ENCODE measurements at places on chromosomes 5 and 9.

DNA sequence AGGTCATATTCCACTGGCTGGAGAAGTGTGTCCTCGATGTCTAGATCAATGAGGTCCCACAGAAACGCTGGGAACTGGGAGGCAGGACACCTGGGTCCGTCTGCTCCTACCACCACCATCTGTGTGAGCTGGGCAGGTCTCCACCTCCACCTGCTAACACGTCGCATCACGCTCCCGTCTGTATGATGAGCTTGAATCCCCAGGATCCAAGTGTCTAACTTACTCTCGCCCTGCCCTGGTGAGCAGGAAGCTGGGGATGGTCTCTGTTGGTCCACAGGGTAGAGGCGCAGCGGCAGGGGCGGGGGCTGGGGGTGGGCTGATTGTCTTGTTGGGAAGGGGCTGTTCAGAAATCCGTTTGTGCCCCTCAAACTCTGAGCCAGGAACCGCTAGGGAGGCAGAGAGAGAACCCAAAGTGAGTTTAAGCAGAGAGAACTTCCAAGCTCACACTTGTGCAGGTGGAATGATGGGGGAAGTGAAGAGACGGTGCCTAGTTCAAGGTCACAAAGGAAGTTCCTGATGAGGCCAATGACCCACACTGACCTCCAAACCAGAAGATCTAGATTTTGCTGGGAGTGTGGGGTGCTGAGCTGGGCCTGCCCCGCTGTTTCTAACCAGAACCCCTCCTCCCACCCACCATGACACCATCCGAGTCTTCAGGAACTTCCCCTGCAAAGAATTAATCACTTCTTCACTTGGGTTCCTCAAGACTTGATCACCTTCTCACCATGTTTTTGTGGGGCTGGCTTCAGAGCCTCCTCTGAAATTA lies 21.1 kb downstream of the ORM2 start:
- no peak for DNase-seq

- peak; percentile 91 for DNase-seq
Measured at GRCh38 chr5:177473443-177474001, at the start of gene DBN1. TSS of gene DBN1 (minus strand) at chr5:177473634. CDS start at chr5:177473521, 113 bp downstream.

- no peak for DNase-seq
Measured at GRCh38 chr5:68381909-68382308, 166.4 kb downstream of the PIK3R1 start.

- DNase-seq = no peak
Measured at GRCh38 chr5:95549030-95549429, 5.7 kb downstream of the SKIC3 start.

- no peak for DNase-seq
Measured at GRCh38 chr5:142982821-142983200, 212.6 kb downstream of the ARHGAP26 start.

DNA sequence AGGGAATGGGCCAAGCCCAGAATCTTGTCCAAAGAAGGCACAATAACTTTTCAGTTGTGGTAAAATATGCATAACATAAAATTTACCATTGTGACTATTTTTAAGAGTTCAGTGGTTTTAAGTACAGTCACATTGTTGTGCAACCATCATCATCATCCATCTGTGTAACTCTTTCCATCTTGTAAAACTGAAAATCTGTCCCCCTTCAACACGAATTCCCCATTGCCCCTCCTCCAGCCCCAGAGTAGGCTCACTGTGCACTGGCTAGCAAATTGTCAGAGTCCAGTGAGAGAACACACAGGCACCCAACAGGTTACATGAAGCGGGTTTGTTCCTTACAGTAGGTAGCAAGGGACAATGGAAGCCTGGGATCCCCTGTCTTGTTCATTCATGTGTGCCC lies 13.7 kb downstream of the BARX1 start:
- DNase-seq = no peak

DNA sequence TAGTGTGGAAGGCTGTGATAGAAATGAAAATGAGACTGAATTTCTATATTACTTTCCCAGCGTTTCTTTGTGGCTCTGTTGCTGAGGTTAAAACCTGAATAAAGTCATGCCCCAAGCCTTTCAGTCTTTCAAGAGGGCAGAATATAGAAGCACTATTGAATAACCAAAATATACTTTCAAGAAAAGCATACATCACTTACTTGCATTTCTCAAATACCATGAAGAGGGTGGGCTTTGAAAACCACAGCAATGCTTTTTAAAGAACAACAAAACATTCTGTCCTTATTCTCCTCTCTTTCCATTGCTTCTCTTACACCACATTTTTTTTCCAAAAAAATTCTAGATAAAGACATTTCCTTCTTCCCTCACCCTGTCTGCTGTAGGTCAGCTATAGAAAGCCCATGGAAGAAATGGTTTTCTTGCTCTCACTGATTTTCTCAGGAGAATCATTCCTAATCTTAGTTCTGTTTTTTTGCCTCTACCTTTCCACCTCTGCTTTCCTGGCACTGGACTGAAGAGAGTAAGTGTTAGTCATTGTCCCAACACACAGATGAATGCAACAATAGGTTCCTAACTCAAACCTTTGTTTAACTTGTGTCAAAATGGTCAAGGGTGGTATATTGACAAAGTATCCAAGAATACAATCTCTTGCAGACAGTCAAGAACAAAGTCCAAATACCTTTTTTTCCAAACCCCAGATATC lies 51.6 kb downstream of the NUDT12 start:
- no peak for DNase-seq

DNA sequence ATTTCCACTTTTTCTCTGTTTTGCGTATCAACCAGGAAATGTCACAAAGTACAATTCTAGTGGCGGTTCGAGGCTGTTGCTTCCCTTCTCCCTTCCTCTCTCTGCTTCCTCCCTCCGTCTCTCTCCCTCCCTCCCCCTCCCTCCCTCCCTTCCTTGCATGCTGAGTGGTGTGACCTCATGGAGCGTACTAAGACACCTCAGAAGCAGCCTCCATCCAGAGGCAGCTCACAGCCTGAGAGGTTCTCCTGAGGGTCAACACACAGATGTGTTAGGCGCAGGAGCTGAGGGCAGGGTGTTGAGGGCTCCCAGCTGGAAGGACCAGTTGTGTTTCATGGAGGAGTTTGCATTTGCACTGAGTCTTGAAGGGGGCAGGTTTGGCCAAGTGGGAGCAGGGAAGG lies 57.7 kb downstream of the COL5A1 start:
- no peak for DNase-seq

DNA sequence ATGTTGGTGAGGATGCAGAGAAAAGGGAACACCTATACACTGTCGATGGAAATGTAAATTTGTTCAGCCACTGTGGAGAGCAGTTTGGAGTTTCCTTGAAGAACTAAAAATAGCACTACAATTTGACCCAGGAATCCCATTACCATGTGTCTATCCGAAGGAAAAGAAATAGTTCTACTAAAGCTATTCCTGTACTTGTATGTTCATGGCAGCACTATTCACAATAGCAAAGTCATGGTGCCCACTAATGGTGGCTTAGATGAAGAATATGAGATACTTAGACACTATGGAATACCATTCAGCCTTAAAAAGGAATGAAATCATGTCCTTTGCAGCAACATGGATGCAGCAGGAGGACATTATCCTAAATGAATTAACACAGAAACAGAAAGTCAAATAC lies 50.2 kb upstream of the CAST start:
- DNase-seq = no peak

DNA sequence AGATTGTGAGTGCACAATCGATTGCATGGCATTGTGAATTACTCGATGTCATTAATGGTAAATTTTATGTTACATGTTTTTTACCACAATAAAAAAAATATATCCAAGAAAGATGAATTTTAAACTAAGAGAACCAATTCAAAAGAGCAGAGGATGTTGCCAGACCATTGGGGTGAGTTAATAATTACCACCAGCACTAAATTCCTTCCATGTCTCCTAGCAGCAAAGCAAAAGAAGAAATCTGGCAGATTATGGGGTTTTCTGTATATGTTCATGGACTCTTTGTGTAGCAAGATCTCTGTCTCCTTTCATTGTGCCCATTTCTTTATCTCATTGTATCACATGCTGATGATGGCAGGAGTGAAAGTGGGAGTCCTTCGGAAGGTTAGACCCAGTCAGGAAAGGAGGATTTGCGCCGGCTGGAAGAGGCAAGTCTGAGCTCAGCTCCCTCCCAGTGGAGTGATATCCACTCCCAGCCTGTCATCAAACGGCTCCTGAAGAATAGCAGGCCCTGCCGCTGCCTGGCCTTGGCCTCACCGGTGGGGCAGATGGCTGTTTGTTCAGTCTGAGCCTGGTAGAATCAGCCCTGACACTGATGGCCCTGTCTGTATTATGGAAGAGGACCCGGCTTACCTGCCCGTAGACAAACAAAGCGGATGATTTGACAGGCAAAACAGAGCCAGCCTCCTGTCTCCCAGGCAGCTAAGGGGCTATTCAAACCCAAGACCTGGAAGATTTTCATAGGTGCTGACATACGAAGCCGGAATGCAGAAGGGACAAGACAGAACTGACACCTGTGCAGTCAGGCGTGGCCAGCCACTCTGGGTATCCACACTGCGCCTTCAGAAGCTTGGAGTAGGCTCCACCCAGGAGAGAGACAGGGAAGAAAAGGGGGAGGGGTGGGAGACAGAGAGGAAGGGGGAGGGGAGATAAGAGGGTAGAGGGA lies 21.9 kb upstream of the FOXE1 start:
- DNase-seq = no peak

- DNase-seq = no peak
Measured at GRCh38 chr5:65255294-65255693, 226.4 kb downstream of the ADAMTS6 start.

DNA sequence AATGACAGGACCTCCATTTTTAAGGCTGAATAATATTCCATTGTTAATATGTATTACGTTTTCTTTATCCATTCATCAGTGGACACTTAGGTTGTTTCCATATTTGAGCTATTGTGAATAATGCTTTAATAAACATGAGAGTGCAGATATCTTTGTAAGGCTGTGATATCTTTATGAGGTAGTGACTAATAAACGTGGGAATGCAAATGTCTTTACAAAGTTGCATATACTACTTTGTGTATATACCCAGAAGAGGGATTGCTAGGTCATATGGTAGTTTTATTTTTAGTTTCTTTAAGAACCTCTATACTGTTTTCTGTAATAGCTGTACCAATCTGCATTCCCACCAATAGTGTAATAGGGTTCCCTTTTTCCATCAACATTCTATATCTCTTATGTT lies 148.7 kb downstream of the FOCAD start:
- DNase-seq = no peak

DNA sequence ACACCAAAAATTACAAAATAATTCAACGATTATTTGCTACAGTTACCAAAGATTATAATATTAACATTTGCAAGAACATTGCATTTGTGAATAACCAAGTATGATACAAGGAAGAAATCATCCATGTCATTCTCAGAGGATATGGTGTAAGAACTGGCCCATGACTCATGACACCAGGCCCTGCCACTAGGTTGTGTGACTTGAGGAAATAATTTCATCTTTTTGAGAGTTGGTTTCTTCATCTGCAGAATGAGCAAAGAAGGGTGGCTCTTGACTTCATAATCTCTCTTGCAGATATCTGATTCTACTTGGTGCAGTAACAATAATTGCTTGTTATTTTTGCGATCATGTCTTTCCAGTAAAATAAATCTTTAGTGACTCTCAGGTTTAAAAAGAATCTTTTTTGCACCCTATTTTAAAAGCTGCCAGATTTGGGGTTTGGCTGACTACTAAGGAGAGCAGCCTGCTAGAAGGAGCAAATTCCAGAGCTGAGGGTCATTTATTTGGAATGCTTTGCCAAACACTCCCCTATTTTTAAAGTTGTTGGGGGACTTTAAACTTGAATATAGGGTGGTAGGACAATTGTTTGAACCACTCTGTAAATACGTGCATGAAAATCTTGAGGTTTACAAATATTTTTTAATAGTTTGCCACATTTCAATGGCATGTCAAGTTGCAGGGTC lies 23.5 kb downstream of the ITGA1 start:
- no peak for DNase-seq

DNA sequence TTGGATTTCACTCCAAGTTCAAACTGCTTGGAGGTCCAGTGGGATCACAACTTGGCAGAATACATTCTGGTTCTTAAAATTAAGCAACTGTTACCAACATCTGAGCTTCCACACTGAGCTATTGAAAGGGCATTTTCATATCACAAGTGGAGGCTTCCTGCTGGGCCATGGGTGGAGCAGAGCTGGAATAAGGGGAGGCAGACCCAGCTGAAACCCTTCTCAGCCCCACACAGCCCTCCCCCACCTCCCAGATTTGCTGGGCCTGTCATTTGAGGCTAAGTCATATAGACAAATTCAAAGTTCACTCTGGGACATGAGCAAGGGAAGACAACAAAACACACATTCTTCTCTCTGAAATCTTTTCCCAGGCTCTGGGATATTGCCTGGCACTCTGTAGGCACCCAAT lies 79.9 kb downstream of the ACTL7B start:
- no peak for DNase-seq

DNA sequence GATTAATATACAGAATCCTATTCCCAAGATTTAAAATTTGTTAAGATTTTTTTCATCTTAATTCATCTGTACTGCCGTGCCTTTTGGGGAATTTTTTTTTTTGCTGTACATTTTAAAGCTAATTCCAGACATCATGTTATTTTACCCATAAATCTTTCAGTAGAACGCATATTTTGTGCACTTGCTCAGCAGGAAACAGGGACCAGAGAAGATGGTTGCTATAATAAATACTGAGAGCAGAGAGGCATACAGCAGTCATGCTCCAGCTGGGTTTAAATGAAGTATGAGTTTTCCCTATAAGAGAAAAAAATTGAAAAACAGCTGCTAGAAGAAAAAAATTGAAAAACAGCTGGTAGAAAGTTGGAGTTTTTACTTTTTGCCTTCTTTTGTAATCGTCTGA lies 196.9 kb upstream of the PUM3 start:
- no peak for DNase-seq

DNA sequence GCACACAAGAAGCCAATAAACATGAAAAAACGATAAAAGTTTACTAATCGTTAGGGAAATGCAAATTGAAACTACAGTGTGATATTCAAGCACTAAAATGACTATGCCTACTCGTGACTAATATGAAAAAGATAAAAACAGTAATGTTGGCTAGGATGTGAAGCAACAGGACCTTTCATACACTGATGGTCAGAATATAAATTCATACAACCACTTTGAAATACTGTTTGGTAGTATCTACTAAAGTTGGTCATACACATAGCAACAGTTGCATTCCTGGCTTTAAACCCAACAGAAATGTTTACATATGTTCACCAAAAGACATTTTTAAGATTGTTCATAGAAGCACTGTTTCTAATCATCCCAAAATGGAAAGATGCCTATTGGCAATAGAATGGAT lies 24.3 kb downstream of the FBXO38 start:
- no peak for DNase-seq

Data from GM13976 (cell line).